Activated CD8-positive, alpha-beta memory T cell treated with anti-CD3 and anti-CD28 coated beads for 24 hours (primary cell): ENCODE measurements at places on chromosomes 5 and 9.

- DNase-seq = no peak
These were observed 47.4 kb downstream of the CYSTM1 start for GRCh38 chr5:140222416-140222815.

DNA sequence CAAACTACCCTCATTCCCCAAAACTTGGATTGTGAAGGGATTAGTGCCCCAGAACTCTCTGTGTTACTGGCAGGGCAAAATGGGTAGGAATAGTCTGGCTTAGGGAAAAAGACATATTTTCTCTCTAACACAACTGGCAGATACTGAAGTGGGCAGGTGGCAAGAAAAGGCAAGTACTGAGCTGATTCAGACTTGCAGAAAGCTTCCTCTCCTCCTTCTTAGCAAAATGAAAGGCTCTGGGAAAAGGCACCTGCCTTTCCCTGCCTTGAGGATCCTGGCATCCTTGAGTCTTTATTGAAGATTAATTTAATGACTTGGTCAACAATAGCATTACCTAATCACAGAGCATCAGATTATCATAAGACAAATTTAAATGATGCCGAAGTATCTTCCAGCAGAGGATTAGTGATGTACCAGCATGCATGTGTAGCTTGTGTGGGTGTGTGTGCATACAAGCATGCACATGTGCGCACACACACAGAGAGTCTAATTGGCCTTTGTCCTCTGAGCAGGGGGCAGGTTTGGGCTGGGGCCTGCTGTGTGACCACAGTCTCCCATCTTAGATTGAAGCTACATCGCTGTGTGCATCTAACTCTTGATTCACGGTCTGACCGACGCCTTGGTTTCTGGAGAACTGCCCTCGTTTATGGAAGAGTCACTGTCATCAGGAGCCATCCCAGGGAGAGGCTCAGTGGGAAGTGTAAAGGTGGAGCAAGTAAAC, 294.8 kb downstream of the AOPEP start:
- no peak for DNase-seq

- DNase-seq = no peak
These were observed 85.6 kb downstream of the PTTG1 start for GRCh38 chr5:160507221-160507721.

GRCh38 chr9:74554751-74555419, 57.8 kb downstream of the RORB start:
- no peak for DNase-seq

GRCh38 chr5:80931411-80931810, 28.8 kb upstream of the RASGRF2 start:
- no peak for DNase-seq

- no peak for DNase-seq
These were observed 94.7 kb downstream of the FGF10 start for GRCh38 chr5:44294516-44294915.

DNA sequence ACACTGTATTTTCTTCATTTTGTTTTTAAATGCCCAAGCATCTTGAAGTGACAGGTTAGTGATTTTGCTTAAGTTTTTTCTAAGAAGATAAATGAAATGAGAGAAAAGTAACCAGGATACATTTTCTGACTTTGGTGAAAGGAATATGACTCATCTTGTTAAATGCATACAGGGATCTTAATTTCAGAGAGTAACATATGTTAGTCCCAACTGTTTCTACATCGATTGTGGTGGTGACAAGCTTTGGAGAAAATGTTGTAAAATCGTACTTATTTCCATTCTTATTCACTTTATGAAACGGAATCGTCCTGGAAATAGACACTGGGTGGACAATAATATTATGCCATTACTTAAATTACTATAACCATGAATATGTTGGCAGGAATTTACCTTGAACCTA, 107.5 kb downstream of the KCNN2 start:
- no peak for DNase-seq

DNA sequence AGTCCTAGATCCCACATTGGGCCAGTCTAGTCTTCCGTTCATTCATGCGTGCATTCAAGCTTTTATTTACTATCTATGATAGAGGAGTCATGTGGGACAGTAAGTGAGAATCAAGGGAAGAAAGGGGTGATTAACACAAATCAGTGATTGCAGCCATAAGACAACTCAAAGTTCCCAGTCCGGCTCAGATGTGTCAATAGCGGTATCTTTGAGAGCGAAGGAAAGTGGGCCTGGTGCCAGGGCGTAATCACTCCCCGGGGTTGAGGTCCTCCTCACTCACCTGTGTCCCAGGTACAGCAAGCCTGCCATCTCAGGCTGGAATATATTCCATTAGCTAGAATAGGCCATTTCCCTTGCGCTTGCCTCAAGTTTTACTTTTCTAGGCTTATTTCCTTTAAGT, 196.3 kb downstream of the ATP10B start:
- no peak for DNase-seq

DNA sequence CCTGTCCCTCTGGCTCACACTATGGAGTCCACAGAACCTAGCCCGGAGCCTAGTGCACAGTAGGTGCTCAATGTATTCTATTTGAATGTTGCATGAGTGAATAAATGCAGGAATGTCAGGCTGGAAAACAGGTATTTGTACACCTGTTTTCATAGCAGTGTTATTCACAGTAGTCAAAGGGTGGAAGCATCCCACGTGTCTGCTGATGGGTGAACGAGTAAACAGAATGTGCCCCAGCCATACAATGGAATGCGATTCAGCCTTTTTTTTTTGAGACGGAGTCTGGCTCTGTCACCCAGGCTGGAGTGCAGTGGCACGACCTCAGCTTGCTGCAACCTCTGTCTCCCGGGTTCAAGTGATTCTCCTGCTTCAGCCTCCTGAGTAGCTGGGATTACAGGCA, 31.5 kb upstream of the IER5L start:
- no peak for DNase-seq

DNA sequence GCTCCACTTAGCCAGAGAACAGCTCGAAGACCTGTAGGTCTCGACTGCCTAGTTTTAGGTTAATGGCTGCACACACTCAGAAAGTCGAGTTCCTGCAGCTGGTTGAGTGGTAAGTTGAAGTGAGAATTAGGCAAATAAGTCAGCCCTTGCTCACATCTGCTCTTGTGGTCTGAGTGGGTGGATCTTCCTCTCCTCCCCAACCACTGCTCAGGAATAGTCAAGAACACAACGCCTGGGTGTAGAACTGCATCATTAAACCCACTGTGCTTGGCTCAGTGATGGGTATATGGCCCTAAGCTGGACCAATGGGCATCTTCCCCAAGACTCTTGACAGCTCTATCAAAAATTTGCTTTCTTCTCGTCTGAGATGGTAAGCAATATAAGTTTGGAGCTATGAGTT, 20.9 kb upstream of the ADAM19 start:
- no peak for DNase-seq

DNA sequence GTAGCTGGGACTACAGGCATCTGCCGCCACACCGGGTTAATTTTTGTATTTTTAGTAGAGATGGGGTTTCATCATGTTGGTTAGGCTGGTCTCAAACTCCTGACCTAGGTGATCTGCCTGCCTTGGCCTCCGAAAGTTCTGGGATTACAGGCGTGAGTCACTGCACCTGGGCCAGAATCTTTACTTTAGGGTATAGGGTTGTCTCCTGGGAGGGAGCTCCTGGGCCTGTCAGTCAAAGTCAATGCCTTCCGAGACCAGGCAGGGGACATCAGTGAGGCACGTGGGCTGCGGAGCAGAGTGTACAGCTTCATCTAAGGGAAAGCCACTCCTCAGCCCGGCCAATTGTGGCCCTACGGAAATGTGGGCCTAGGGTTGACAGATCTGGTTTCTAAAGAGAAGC, 108.6 kb downstream of the FGF18 start:
- no peak for DNase-seq

DNA sequence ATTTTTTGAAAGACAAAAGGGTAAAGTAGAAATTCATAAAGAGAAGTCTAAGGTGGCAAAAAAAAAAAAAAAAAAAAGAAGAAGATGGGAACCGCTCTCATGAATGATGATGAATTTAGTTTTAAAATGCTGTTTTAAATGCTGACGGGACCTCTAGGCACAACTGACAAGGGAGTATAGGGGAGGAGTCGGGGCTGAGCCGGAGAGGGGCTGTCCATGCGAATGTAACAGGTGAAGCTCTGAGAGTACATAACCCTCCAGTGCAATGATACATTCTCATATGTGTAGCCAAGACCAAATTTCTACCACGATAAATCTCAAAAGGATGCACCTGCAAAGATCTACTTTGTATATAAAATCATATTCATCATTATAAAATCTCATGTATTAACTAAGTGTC, 71.7 kb downstream of the GLIS3 start:
- DNase-seq = no peak
